Transverse colon (tissue), 4 donors: ENCODE measurements at places on chromosomes 12 and 14. TPM values are rescaled to one million over a fixed set of nuclear protein-coding genes. Genes with fewer than 3 reads are reported as not detected.

DNA sequence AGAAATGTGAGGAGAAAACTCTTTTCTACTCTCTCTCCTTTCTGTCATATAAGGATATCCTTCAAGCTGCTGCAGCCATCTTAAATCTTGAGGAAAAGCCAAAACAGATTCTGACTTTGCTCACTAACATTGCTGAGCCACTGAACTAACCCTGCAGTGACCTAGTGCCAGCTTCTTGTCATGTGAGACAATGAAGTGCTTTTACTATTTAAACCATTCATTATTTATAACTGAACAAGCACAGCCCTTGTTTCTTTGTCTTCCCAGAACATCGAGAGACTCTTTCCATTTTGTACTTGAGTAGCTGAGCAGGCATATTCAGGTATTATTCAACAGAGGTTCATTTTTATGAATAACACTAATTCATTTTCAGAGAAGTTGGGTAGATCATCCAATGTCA is 455.0 kb upstream of the TMPO start:
- DNase-seq = no peak

- DNase-seq = no peak
These were observed 16.5 kb downstream of the CORO1C start for GRCh38 chr12:108714866-108715265.

GRCh38 chr12:122851820-122852219 is 16.6 kb downstream of the HIP1R start:
- DNase-seq = no peak

DNA sequence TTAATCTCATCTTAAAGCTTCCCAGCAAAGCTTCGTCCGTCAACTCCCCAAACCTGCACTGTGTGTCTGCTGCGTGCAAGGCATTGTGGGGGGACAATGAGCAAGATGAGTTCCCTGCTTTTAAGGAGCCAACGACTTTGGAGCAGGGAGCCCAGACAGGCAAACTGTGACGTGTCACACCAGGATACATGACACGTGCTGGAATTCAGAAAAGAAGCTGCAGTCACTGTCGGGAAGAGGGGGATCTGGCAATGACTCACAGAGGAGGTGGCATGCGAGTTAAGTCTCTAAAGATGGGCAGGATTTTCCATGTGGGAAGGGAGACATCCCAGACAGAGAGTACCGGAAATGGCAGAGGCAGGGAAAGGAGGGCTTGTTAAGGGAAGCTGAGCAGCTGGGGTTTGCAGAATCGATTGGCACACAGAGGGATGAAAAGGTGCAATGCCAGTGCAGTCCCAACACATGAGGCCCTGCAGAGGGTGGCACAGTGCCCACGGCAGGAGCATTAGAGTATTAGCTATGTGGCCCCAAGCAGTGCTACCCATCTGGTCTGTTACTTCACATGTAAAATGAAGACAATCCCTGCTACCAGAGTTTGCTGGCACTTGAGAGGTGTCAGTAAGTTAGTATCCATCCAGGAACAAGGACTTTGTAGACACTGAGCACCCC is 52.9 kb downstream of the SETD3 start:
- no peak for DNase-seq

- DNase-seq = no peak
These were observed 45.7 kb upstream of the CLMN start for GRCh38 chr14:95365401-95365800.

DNA sequence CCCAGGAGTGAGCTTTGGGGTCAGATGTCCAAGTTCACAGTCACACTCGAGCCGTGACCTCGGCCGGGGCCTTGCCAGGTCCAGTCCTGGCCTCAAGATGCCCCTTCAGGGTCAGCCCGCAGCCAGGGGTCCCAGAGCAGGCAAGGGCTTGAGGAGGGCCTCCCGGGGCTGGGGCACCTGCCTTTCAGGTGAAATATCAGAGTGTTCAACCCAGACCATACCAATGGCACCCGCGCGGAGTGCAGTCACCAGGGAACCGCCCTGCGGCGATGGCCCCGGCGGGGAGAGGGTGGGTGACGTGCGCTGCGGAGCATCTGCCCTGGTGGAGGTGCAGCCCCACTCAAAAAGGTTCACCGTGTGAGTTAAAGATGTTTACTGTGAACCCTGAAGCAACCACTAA is 16.9 kb downstream of the LRCOL1 start:
- no peak for DNase-seq

- DNase-seq = no peak
These were observed 187.6 kb downstream of the NAV3 start for GRCh38 chr12:78018171-78018910.

- no peak for DNase-seq
These were observed 96.7 kb downstream of the SLC25A47 start for GRCh38 chr14:100419856-100420255.

DNA sequence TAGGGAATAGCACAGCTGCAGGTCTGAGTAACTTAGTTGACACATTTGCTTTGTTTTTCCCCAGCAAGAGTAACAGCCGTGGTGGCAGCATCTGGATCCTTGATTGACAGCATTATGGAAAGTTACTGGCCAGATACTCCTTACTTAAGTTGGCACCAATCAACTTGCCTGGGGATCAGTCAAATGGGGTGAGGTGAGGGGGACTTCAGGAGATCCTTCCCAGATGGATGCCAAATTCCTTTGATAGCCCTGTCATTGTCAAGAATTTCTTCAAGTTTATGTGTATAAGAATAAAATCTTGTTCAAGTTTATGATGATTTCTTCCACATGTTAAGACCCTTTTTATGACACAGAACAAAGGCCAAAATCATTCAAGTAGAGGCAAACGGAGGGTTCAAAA is 618.4 kb downstream of the SLC6A15 start:
- no peak for DNase-seq

GRCh38 chr14:91164676-91165075 is 50.8 kb downstream of the DGLUCY start:
- DNase-seq = peak; percentile 73

DNA sequence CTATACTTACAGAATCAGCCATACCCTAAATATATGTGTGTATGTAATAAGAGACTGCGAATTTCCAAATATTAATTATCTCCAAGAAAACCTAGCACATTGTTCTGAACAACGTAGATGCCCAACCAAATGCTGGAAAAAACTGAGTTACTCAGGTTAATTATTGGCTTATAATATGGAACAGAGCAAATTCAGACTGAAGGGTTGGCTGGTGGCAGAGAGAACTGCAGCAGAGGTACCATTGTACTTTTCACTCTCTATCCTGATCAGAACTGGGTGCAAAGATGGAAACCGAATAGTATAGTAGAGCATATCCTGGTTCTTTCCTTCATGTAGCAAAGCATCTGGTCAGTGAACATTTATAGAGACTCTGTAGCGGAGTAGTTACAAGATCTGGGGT is 185.7 kb downstream of the SLC2A13 start:
- no peak for DNase-seq

- DNase-seq = no peak
These were observed 203.8 kb downstream of the TSPAN9 start for GRCh38 chr12:3280967-3281366.

- no peak for DNase-seq
These were observed 48.7 kb downstream of the DLK1 start for GRCh38 chr14:100775351-100775830.

- no peak for DNase-seq
These were observed 87.9 kb downstream of the VCPKMT start for GRCh38 chr14:50028458-50028857.

- no peak for DNase-seq
These were observed 10.5 kb upstream of the ZNF385A start for GRCh38 chr12:54394986-54395385.

- DNase-seq = no peak
These were observed 295.0 kb upstream of the MGAT4C start for GRCh38 chr12:86551146-86551571.

DNA sequence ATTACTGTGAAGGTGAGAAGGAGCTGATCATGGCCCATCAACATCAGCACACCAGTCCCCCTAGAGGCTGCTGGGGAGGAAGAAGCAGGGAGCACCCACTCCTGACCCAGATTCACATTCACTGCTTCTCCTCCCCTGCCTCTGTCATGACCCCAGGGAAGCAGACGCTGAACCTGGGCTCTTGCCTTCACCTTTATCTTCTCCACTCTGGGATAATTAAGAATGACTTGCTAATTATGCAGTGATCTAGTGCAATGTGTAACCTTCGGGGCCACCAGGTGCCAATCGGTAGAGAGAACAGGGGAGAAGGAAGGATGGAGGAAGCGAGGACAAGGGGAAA is 44.4 kb upstream of the IQSEC3 start:
- no peak for DNase-seq

- DNase-seq = peak; percentile 29
These were observed 216 bp downstream of the IKBIP start for GRCh38 chr12:98644433-98644711.

- DNase-seq = no peak
These were observed 62.8 kb downstream of the TSHR start for GRCh38 chr14:81018251-81018650.

DNA sequence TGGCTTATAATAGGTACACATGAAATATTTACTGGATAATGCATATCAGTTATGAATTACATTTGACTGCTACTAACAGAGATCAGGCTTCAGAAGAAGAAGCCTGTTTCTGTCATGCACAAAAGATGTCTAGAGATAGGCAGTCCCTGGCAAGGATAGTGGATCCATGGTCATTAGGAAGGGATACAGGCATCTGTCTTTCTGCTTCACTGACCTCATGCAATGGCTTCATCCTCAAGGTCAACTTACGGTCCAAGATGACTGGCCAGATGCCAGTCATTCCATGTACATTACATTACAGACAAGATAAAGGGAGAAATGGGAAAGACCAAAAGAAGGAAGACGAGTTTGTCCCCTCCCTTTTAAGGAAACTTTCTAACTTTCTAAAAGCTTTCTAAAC is 94.0 kb downstream of the NUAK1 start:
- DNase-seq = no peak

DNA sequence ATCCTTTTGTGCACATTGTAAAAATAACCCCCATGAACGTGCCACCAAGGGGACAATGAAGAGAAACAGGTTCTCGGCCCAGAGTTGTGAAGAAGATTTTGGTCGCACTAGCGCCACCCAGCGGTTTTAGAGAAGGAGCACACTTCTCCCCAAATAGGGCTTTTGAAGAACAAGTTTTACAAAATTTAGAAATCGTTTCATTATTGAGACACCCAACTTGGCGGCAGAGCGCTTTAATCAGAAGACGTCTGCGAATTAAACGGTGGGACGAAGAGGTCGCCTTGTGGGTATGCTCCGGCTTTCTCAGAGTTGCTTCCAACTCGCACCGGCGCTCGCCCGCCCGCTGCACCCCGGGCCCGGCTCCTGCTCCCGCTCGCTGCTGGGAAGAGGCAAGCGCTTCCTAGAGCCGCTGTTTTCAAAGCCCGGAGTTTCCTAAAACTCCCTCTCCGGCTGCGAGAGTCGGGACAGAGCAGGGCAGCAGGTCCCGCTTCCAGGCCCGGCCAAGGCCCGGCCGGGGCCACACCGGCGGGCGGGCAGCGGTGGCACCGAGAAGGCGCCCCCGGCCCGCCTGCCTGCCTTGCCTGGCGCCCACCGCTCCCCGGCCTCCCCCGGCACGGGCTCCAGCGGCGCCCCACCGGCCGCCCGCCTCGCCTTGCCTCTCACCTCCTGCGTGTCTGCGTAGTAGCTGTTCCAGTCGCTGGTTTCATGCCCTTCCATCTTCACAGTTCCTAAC is 645 bp downstream of the FOXA1 start:
- DNase-seq = peak; percentile 82

Gene TTLL5
- 16.1 TPM for total RNA-seq

Gene SLC38A4
- 3.4 TPM for total RNA-seq

Gene ENDOU
- total RNA-seq = not detected

Gene KCNK10
- total RNA-seq = 2.7 TPM

Gene PLEKHG7
- total RNA-seq = 3.0 TPM

Gene LTB4R2
- total RNA-seq = 4.4 TPM

Gene MIP
- total RNA-seq = not detected

Gene TDRD9
- 0.79 TPM for total RNA-seq

Gene DAO
- total RNA-seq = 4.4 TPM
